ENCODE measurements at places on chromosomes 5 and 9. TPM values are rescaled to one million over a fixed set of nuclear protein-coding genes. Genes with fewer than 3 reads are reported as not detected.

TICAM2 gene
- 1.2 TPM for total RNA-seq

CCDC180 gene
- 0.54 TPM for total RNA-seq

FBXL7 gene
- 4.8 TPM for total RNA-seq

PLEKHG4B gene
- not detected for total RNA-seq

SLC46A2 gene
- total RNA-seq, result not detected

TSSK1B gene
- total RNA-seq, result 0.14 TPM

IFNA21 gene
- total RNA-seq, result not detected

OBP2B gene
- total RNA-seq, result not detected

ATG10 gene
- 4.7 TPM for total RNA-seq

ADAMTSL1 gene
- total RNA-seq, result 3.7 TPM

GEMIN5 gene
- 25.3 TPM for total RNA-seq

GRCh38 chr5:139636975-139637408 is 11.2 kb upstream of the CXXC5 start:
- DNase-seq, result peak; percentile 68

DNA sequence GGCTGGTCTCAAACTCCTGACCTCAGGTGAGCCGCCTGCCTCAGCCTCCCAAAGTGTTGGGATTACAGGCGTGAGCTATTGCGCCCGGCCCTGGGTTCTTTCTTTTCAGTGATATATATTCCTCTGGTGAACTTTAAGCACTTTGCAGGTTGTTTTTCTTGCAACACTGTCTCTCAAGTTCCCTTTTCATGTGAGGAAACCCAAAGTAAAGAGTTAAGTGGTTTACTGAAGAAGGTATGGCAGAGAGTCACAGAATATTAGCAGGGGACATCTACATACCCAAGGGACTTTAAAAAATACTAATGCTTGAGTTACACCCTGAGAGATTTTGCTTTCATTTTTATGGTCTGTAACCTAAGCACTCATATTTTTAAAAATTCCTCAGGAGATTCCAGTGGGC is 6.7 kb upstream of the GAPT start:
- DNase-seq, result no peak

DNA sequence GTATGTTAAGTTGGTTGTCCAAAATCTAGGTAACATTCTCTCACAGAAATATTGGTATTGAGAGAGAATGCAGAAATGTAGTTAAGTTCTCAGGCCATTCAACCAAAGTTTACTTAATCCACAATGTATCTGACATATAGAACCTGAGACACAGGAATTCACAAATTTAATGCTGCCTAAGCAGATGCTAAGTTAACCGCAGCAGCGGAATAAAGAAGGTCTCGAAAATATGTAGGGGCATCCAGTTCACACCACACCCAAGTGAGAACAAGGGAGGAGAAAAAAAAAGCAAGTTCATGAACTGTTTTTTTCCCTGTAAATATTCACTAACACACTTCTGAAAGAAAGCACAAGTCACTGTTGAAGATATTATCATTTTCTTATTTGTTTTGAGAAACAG is 194.0 kb downstream of the BNC2 start:
- no peak for DNase-seq

DNA sequence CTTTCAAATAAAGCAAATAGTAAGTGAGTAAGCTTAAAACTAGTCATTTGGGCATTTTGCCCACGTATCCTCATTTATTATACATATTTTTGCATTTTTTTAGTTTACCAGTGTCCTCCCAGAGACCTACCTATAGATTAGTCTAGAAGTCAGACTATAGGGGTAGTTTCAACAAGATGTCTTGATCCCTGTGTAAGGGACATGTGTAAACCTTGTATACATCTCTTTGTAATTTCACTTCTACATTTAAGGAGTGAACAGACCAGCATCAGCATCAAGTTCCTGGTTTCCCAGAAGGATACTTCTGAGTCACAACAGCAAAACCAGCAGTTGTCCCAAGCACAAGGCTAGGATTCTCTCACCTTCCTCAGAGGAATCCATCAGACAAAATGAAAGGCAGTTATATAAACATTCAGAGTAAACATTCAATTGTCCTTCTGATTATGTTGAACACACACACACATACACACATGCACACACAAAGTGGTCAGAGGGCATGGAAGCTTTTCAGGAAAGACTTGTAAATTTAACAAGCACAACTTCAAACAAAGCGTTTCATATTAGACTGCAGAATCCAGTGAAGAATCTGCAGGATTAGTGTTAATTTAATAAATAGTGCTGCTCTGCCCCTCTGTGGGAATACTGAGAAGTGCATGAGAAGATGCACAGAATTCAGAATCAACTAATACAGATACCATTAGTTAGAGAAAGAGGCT is 55.4 kb downstream of the HINT1 start:
- no peak for DNase-seq

GRCh38 chr5:14081791-14082190 is 61.4 kb upstream of the TRIO start:
- DNase-seq, result peak; percentile 68

DNA sequence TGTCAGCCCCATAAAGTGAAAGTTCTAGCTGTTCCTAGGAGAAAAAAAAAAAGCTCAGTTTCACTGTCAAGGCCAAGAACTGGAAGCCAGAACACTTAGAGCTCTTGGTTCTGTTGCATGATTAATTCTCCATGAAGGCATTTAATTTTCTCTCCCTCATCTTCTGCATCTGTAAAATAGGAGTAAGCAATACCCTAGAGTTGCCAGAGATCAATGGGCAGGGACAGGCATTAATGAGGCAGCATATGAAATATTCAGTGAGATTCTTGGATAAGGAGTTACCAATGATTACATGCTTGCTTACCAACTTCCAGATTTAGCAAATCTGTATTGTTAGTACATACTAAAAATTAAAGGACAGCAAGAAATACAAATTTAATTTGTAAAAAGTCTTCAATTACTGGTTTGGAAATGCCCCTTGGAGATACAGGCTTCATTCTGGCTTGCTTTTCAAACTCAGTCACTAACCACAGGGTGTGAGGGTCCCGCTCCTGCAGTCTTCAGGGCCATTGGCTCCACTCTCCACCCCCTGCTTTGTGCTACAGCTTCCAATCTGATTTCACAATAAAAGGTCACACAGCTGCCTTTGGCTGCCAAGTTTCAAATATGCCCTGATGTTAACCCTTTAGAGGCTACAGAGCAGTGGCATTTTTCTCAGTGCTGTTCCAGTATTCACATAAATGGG is 624.6 kb downstream of the BNC2 start:
- no peak for DNase-seq

DNA sequence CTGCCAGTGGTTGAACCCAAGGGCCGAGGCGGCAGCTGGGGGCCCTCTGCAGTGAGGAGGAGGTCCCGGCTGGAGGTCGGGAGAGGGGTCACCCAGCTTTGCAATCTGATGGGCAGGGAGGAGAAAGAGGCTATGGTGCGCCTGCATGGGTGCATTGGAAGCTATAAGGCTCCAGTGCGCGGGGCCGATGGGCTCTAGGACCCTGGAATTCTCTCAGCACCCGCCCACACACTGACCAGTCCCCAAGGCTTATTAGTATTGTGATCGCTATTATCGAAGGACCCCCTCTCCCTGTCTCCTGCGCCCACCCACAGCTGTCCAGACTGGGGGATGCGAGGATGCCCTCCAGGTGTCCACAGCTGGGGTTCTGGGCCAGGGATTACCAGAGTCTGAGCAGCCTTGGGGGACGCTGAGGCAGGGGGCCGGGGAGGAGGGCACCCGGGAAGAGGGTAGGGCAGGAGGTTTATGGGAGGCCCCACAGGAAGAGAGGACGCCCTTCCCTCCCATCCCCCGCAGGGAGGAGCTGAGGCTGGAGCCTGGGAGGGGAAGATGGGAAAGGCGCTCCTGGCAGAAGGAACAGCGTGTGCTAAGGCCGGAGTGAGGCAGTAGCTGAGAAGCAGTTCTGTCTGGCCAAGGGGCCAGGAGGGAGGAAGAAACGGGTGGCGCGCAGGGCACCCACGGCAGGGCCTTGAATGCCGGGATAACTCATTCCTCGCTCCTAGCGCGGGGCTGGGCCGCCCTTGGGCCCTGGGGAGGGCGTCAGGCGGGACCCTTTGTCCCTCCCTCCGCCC is 24.2 kb downstream of the C9orf50 start:
- no peak for DNase-seq

DNA sequence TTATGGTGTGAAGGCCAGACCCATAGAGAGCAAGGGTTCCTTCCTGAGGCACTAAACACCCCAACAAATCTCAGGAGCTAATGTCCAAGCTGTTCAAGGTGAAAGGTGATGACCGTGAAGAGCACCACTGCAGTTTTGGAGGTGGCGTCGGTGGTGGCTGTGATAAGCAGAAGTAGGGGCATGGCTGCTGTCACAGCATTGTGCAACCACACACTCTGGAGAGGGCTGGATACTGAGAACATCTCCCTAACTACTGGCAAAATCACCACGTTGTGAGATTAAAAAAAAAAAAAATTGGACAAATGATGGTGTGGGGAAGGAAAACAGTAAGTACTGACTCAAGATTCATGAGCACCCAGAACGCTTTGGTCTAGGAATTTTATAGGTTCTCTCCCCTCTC is 156.5 kb downstream of the PJA2 start:
- DNase-seq, result no peak

DNA sequence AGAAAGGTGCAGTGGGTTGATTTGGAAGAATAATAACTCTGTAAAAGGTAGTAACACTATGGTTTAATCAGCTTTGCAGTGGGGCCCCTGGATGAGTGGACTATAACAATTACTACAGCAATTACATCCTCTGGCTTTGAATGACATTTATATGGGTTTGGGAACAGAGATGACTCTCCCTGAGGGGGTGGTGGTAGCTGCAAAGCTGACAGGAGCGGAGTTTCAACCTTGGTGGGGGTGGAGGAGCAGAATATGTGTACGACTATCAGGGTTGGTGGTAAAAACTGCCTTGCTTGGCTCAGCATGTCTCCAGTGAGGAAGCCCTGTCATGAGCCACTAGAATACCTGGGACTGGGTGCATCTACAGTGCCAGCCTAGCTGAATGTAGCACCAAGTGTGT is 28.3 kb upstream of the NR3C1 start:
- no peak for DNase-seq

DNA sequence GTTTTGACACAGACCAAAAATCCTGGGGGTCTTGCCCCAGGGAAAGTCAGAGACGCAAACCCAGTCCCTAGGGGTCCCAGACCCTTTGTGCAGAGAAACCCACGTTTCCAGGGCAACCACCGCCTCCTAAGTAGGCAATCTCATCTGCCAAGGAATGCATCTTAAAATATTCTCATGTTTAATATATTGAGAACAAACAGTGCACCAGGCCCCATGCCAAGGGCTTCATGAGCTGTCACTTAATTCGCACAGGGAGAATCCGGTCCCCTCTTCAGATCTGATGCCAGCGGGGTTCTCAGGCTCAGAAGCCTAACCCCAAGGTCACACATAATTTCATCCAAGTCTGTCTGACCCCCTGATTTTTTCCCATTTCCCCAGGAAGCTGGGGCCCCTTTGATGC is 28.8 kb downstream of the CPLX2 start:
- no peak for DNase-seq

GRCh38 chr9:98099346-98099745 is 19.7 kb downstream of the TRIM14 start:
- no peak for DNase-seq

- no peak for DNase-seq
Observed at GRCh38 chr5:8961219-8961618, 584.7 kb downstream of the SEMA5A start.

DNA sequence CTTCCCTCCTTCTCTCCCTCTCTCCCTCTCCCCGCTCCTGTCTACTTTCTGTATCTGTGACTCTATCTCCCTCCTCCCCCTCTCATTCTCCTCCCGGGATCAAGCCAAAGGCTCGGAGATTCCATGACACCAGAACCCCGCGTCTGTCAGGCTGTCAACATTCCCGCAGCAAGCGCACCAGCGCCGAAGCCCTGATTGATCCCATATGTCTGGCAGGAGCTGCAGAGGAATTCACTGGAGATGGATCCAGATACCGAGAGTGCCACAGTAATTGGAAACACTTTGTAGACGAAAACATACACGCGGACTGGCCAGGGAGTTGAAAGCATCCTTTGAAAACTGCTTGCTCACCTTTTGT is 300 bp upstream of the SVEP1 start:
- no peak for DNase-seq

GRCh38 chr9:101093620-101094019 is 65.1 kb downstream of the PLPPR1 start:
- DNase-seq, result peak; percentile 42

GRCh38 chr5:84032324-84032723 is 311.7 kb upstream of the HAPLN1 start:
- DNase-seq, result no peak

DNA sequence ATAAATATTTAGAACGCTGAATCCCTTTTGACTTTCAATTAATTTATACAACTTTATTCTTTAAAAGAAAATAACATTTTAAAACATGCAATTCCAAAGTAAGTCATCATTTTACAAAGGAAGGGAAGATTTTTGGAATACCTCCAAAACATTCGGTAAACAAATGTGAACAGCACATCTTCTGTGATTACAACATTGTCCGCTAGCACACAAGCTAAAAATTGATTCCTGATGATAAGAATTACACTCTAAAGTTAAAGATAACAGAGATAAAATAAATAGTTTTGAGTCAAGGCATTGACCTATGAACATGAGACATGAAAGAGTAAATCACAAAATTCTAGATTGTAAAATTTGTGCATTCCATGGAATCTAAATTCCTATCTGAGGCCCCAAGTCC is 56.2 kb upstream of the TRAF1 start:
- DNase-seq, result no peak

- DNase-seq, result no peak
Observed at GRCh38 chr9:121901616-121902015, 191.5 kb downstream of the TTLL11 start.

GRCh38 chr5:100790170-100790665 is 112.9 kb downstream of the ST8SIA4 start:
- DNase-seq, result no peak

DNA sequence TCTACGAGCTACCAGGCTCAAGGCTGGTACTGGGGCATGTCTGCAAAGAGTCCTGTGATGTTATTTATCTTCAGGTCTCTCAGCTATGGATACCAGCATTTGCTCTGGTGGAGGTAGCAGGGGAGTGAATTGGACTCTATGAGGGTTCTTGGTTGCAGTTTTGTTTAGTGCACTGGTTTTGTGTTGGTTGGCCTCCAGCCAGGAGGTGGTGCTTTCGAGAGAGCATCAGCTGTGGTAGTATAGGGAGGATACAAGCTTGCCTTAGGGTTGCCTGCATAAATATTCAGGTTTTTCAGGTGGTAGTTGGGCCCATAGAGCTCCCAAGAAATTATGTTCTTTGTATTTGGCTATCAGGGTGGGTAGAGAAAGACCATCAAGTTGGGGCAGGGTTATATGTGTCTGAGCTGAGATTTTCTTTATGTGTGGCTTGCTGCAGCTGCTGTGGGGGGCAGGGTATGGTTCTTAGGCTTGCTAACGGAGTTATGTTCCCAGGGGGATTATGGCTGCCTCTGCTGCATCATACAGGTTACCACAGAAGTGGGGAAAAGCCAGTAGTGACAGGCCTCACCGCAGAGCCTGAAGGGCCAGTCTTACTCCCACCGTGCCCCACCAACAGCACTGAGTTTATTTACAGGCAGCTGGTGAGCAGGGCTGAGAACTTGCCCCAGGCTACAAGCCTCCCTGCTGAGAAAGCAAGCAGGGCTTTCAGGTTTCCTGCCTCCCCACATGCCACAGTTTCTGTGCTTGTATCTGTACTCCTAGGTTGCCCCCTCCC is 9.7 kb upstream of the RIOK2 start:
- peak; percentile 98 for DNase-seq

GRCh38 chr5:59058969-59059687 is 476.3 kb downstream of the RAB3C start:
- no peak for DNase-seq

All from foreskin keratinocyte (primary cell).